ENCODE measurements at places on chromosomes 6 and 20.
A peak's percentile ranks its signal among the peaks of the same experiment; 100 is the strongest.

- DNase-seq, result no peak
Measured at GRCh38 chr20:60269573-60270162, 311.4 kb downstream of the CDH26 start.

DNA sequence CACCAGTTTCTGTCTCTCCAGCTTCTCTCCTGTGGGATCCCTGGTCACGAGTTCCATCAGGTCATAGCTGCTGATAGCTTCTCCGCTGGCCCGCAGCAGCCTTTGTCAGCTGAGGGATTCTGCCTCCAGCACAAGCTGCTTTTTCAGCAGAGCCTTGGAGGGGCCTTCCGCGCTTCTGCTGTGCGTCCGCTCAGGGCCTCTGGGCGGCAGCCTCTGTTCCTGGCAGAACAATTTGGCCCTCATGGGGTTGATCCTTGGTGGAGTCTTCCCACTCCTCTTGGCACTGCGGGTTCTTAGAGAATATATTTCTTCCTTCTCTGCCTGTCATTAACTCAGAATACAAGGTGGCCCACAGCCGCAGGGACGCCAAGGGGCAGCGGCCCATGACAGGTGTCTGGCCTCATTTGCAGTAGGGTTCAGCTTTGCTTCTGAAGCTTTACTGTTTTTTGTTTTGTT lies 158.8 kb downstream of the DTNBP1 start:
- no peak for DNase-seq

GRCh38 chr6:149138089-149138488 lies 179.4 kb upstream of the TAB2 start:
- no peak for DNase-seq

GRCh38 chr6:157928428-157928827 lies 53.2 kb upstream of the SYNJ2 start:
- peak; percentile 76 for DNase-seq

DNA sequence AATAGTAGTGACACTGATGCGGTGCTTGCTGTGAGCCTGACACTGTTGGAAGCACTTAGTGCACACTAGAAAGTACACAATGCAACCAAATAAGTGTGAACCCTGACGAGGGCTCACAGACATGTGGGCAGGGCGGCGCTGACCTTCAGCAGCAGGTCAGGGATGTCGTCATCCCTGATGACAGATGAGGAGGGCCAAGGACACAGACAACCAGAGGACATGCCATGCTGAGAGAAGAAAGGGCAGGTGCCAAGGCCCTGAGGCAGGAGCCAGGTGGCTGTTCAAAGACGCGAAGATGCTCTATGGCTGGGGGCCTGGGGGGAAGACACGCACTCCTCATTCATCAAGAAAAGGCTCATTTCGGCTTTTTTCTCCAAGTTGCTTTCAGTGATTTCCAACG lies 176.4 kb upstream of the CST7 start:
- DNase-seq, result no peak

GRCh38 chr6:10591422-10592160 lies 70.4 kb downstream of the GCNT2 start:
- DNase-seq, result no peak

DNA sequence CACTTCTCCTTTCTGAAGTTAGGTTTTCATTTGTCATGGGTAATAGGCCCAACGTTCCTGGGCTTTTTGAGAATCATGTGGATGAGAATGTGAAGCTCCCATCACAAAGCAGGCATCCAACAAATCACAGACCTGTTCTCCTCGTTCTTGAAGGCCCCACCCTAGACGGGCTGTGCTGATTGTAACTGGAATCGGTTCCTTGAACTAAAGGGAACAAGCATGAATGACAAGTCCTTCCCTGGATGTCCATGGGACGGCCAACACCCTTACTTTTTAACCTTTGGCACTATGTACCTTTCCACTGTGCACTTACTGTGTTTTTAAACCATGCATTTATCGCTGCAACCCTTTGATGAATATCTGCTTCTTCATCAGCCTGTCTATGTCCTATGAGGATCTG lies 438.2 kb downstream of the CD83 start:
- DNase-seq, result no peak

DNA sequence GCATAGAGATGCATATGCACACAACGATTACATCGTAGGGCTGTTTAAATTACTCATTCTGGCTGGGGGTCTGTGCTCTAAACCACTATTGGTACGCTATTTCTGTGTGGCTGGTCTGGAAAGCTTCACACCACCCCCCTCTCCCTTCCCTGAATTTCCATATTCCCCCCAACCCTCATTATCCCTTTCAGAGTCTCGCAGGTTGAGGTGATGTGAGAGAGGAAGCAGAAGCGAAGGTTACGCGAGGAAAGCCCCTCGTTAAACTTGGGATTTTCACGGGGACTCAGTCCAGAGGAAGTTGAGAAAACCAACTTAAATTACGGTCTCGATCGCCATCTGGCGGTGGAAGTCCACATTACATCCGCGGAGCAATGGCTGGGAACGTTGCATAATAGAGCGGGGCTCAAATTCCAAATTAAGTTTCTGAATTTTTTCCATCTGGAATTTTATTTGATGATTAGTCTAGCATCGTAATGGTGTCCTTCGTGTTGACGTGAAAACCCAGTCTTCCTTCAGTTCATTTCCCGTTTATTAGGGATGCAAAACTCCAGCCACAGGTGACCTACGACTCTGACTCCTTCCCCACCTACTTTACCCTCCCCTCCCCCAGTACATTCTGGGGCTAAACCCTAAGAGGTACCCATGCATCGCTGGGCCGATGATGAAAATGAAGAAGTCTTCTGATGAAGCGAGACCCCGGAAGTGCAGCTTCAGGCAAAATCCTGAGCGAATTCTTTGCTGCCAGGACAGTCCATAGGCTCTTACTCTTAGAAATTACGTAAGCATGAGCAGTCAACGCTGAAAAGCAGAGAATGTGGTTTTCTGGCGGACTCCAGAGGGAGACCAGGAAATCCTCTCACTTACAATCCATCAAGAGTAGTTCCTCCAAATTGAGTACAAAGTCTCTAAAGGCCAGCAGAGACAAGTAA lies 19.7 kb downstream of the HLA-DOB start:
- DNase-seq, result peak; percentile 70

- no peak for DNase-seq
Measured at GRCh38 chr20:38267296-38267695, 6.8 kb upstream of the KIAA1755 start.

DNA sequence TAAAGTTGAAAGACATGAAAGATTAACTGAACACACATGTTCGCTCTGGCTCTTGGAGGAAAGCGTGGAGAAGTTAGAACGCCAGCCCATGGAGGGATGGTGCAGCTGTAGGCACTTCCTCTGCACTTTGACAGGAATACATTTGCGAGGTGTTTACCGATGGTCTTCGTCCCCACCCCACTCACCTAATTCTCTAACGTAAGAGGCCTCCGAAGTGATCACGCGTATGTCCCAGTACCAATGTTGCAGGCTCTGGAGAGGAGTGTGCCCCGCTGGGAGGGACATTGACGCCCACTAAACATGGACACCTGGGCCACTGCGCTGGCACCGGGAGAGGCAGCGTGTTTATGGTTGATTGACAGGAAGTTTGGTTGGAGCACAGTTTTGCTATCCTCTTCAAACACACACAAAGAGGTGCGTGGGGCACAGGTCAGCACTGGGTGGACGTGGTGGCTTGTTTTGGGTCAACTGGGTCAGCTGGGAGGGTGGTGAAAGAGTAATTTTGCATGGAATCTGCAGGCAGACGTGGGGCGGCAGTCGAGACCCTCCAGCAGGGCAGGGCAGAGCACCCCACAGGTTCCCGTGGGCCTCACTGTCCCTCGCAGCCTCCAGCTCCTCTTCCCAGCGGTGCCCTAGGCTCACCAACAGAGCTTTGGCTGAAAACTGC lies 110.1 kb downstream of the DLL1 start:
- no peak for DNase-seq

DNA sequence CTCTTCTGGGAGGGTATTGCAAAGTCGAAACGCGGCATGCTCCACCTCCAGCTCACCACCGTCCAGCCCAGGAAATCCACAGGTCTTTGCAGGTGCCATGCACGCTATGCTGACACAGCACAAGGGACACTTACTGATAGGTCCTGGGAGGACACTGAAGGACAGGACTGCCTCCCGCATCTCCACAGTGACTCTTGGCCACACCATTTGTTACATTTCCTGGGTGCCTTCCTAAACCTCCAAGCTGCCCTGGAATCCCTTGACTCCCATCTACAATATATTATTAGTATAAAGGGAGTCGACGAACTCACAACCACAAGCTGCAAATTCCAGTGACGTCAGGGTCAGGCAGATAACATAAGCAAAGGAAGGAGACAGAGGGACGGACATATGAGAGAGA lies 106.9 kb downstream of the JPH2 start:
- no peak for DNase-seq

- no peak for DNase-seq
Measured at GRCh38 chr6:37783856-37784584, 35.5 kb upstream of the ZFAND3 start.

- DNase-seq, result no peak
Measured at GRCh38 chr6:2714111-2714895, 36.4 kb downstream of the MYLK4 start.

DNA sequence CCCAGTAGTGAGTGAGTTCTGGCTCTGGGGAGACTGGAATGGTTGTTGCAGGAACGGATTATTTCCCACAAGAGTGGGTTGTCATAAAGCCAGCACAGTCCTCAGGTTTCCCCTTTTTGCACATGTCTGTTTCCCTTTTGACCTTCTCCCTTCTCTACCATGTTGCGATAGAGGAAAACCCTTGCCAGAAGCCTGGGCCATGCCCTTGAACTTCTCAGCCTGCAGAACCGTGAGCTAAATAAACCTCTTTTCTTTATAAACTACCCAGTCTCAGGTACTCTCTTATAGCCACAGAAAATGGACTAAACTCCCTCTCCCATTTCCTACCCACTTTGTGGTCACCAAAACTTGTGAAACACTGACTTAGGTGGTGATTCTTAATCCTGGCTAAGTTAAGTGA lies 7.2 kb upstream of the PPP1R16B start:
- no peak for DNase-seq

- no peak for DNase-seq
Measured at GRCh38 chr20:36666181-36666740, 20.3 kb upstream of the SLA2 start.

- DNase-seq, result no peak
Measured at GRCh38 chr6:136113736-136114173, 136.4 kb downstream of the MTFR2 start.

DNA sequence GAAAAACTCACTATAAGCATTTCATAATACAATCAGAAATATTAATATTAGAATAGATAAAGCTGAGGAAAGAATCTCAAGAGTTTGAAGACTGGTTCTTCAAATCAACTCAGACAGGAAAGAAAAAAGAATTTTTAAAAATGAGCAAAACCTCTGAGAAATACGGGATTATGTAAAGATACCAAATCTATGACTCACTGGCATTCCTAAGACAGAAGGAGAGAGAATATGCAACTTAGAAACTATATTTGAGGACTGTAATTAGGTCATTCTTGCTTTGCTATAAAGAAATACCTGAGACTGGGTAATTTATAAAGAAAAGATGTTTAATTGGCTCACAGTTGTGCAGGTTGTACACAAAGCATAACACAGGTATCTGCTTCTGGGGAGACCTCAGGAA lies 665.1 kb downstream of the RNF144B start:
- no peak for DNase-seq

DNA sequence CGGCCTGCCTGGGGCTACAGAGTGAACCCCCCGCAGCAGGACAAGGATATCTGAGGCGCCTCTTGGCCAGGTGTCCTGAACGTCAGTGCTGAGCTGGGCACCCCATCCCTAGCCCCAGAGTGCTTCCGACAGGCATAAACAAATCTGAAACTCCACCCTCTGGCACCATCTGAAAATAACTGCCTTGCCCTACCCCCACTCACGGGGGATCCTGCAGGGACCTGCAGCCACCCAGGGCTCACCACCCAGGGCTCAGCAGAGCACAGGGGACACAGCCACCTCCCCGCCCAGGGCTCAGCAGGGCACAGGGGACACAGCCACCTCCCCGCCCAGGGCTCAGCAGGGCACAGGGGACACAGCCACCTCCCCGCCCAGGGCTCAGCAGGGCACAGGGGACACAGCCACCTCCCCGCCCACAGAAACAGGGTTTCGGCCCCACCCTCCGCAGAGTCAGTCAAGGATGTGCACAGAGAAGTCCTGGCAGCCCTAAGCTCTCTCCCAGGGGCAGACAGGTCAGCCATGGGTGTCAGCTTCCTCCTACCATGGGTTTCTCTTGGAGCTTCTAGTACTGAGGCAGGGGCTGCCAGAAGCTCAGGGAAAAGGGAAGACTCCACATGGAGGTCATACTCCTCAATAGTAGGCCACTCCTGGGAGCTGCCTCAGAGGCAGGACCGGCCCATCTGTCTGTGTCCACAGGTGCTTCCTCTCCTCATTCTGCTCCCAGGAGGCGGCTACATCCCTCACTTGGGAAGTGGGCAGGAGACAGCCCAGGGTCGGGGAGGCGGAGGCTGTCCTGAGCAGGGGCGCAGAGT lies 4.6 kb downstream of the UCKL1 start:
- no peak for DNase-seq

DNA sequence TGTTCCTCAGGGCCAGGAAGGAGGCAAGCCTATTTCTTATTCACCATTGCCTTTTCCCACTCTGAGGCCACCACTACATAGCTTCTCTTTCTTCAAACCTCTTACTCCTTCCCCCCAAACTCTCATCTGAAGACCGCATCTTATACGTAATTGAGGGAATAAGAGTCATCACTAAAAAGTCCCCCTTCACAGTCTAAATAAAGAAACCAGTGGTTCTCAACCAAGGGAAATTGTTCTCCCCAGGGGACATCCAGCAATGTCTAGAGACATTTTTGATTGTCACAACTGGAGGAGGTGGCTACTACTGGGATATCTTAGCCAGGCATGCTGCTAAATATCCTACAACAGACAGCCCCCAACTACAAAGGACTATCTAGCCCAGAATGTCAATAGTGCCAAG lies 327.6 kb upstream of the CNR1 start:
- no peak for DNase-seq

GRCh38 chr20:44467289-44467883 lies 8.3 kb upstream of the TTPAL start:
- DNase-seq, result no peak

DNA sequence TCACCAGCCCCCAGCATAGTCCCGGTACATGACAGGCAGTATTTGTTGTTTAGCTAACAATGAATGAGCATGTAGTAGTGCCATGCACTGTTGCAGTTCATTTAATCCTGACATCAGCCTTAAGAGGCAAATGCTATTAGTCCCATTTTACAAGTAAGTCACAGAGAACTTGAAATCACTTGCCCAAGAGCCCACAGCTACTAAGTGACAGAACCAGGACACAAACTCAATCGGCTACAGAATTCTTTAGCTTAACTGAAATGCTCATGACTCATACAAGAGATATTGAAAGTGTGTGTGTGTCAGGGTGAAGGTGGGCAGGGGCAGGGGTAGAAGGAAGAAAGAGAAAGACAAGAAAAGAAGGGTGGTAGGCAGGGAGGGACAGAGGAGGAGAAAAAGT lies 52.7 kb downstream of the UNC5CL start:
- DNase-seq, result no peak

- DNase-seq, result no peak
Measured at GRCh38 chr20:3796477-3797225, 541 bp downstream of the CDC25B start.

GRCh38 chr6:119283979-119284545 lies 65.5 kb downstream of the MAN1A1 start:
- no peak for DNase-seq

All from hematopoietic multipotent progenitor cell (in vitro differentiated cells).